ENCODE measurements at places on chromosomes 4 and X.

GRCh38 chr4:19164334-19164733 is 1087.4 kb upstream of the SLIT2 start:
- DNase-seq, result no peak

- DNase-seq, result no peak
These were observed 49.5 kb downstream of the REELD1 start for GRCh38 chr4:146263793-146264192.

DNA sequence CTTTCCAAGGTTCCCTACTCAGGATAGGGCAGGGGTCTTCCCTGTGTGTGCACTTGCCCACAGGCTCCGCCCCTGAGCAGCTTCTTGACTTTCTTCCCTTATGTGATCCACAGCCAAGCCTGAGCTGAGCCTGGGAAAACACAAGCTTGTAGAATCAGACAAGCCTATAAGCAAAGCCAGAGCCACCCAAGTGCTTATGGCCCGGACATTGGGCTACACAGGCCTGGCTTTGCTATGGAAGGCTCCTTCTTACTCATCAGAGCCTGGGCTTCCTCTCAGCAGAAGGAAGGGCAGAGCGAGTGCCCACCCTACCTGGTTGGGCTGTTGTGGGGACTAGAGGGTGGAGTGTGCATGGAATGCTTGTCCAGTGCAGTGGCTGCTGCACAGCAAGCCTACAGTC is 1.3 kb upstream of the TNIP2 start:
- no peak for DNase-seq

DNA sequence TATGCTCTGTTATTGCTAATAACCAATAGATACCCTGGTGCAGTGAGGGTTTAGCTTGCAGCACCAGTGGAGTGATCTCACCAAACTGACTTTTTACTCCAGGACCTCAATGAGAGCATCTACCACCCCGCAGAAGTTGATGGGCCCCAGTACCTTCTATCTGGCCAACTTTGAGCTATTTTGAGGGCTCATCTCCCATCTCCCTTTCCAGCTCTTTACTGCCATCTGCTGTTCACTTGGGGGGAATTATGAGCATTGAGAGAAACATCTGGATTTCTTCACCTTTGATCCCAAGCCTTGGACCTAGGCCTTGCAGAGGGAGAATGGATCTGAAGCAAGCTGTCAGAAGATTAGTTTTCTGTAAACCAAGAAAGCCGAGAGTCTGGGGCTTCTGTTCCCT is 143.6 kb downstream of the TMEM164 start:
- DNase-seq, result peak; percentile 43

- peak; percentile 14 for DNase-seq
These were observed 737 bp downstream of the FGF2 start for GRCh38 chr4:122827258-122827878.

- no peak for DNase-seq
These were observed 107.2 kb downstream of the CENPC start for GRCh38 chr4:67437974-67438713.

DNA sequence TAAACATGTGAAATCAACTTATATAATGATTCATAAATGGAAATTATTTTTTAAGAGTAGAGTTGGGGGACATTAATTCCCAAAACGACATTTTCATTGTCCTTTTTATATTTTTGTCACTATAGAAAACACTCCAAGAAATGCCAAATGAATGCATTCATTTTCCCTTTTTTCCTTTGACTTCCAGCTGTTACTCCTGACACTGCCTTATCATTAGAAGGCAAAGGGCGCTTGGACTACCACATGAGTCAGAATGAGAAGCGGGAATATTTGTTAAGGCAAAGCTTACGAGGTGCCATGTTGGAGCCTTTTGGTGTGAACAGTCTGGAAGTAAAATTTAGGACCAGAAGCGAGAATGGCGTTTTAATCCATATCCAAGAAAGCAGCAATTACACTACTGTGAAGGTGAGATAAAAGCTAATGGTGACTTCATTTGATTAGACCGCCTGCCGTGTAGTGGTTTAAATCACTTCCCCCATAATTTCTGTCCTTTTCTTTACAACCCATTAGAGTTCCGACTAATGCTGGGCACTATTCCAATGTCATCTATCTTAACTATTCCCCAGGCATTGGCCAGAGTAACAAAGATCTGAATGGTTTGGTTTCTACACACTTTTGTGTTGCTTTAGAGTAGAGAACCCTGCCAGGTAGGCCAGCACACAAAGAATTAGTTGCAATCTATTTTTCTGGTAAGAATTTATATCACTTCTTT is 166.7 kb downstream of the FAT4 start:
- DNase-seq, result no peak

DNA sequence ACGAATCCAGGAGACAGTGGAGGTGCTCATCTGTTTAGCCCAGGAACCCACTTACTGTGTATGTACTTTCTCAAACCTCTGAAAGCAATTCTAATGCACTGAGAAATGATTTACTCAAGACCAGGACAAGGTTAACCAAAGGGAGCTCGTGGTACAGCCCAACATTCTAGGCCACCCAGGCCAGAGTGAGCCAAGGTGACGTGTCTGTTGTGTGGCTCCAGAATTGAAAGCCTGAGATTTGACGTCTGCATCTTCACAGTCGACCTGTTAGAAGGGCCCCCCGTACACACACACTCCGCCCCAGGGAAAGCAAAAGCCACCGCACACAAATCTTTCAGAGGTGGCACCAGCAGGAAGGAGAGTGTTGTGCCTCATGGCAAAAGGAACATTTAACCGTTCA is 2.3 kb downstream of the MAP3K15 start:
- DNase-seq, result no peak

- DNase-seq, result no peak
These were observed 70.5 kb upstream of the COX18 start for GRCh38 chr4:73139991-73140390.

- DNase-seq, result no peak
These were observed 323.4 kb downstream of the PCDH7 start for GRCh38 chr4:31043382-31044062.

GRCh38 chr4:142683503-142683902 is 162.6 kb downstream of the INPP4B start:
- no peak for DNase-seq

- no peak for DNase-seq
These were observed 215.1 kb upstream of the SFRP2 start for GRCh38 chr4:154004016-154004415.

DNA sequence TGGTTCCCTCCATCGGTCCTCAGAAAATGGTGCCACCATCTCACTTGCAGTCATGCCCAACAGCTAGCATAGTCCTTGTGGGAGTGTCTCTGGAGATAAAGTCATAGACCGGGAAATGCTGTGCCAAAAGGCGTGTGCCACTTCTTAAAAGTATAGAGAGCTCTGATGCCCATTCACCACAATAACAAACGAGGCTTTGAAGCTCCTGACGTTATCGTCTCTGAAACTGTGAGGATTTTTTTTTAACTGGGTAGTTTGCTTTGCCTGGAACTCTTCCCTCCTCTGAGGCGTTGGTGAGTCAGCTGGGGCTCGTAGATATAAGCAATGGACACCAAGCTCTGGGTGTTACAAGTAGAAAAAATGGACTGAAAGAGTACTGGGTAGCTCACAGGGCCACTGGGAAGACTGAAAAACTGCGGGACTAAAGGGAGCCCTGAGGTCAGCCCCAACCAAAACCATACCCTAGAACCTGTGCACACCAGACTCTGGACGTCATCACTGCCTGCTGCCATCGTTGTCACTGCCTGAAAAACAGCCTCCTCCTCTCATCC is 89.4 kb upstream of the TRIM2 start:
- peak; percentile 69 for DNase-seq

DNA sequence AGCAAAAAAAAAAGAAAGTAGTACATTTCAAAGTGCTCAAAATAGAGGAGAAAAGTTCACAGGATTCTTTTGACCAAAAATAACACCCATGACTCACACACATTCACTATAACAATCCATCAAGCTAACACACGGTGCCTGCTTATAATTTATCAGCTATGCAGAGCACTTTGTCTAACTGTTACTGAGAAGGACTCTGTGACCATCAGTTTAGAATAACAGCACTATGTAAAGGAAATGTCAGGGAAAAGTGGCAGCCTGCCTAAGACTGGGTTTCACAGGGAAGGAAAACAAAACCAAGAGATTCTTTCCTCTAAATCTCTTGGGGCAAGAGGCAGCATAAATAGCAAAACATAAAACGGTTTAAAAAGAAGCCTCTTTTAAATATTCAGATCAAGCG is 54.8 kb downstream of the CCDC149 start:
- DNase-seq, result no peak

DNA sequence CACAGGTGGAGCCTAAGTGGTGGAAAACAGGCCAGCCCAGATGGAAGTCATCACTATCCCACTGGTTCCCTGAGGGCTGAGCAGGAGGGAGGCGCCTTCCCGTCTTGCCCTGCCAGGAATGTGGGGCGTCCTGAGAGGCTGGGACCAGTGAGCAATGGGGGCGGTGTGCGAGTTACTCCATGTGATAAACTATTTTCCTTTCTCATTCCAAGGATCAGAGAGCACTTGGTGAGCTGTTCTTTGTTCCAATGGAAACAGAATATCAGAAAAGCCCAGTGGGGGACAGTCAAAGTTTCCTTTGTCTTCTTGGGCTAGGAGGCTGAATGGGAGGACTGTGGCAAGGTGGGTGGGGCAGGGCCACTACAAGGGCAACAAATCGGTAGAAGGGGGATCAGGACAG is 86.2 kb downstream of the NHSL2 start:
- no peak for DNase-seq

GRCh38 chr4:43351970-43352806 is 459.7 kb downstream of the GRXCR1 start:
- no peak for DNase-seq

GRCh38 chr4:176910646-176911045 is 117.9 kb upstream of the VEGFC start:
- no peak for DNase-seq

DNA sequence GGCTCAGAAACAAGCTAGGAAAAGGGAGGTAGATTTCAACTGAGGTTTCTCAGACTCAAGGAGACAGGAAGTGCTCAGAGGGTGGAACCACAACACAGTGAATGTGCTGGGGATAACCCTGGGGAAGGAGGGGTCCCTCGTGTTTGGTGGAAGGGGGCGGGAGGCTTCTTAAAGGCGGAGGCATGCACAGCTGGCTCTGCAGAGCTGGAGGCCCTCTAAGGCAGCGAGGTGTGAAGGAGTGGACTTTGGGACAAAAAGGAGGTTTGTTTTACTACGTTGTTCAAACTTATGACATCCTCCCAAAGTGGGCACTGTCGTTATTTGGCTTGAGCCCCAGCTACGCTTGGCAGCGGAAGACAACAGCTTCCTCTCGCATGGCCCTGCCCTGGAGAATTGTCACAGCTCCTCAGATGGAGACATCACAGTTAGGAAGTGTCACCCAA is 21.7 kb upstream of the MTM1 start:
- peak; percentile 60 for DNase-seq

DNA sequence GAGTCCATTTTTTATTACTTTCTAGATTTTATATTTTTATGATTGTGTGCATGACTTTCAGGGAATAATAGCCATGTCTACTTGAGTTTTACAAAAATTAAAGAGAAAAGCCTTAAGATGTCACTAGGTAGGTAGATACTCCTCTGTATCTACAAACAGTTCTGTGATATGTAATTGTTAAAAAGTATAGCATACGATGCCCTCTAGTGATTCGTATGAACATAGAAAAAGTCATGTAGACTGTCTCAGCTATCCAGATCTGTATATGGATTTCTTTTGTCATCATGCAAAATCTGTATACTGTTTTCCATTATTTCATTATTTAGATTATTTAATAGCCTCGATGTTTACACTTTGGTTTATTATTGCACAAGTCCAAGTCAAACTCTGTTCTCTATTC is 856.6 kb downstream of the CENPC start:
- DNase-seq, result no peak

- no peak for DNase-seq
These were observed 504.6 kb downstream of the IQCM start for GRCh38 chr4:149311076-149311475.

- DNase-seq, result no peak
These were observed 35.5 kb downstream of the TBC1D9 start for GRCh38 chr4:140720387-140721304.

- no peak for DNase-seq
These were observed 25.1 kb upstream of the FAM156A start for GRCh38 chrX:52983321-52984000.

DNA sequence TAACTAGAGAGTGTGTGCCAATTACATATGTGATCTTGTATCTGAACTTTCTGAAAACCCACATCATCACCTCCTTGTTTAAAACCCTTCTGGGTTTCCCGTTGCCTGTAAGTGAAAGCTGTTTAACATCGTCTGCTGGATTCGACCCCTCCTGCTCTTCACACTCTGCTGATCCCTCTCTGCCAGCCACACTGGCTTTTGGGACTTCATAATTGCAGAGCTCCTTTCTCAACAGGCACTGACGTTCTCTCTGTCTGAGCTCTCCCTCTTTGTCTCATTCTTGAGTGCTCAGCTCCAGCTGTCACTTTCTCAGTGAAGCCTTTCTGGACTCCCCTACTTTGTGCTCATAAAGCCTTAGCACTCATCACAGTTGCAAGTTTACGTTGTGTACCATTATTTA is 153.9 kb downstream of the CEP135 start:
- DNase-seq, result no peak

- no peak for DNase-seq
These were observed 87.8 kb upstream of the NPNT start for GRCh38 chr4:105807496-105807895.

DNA sequence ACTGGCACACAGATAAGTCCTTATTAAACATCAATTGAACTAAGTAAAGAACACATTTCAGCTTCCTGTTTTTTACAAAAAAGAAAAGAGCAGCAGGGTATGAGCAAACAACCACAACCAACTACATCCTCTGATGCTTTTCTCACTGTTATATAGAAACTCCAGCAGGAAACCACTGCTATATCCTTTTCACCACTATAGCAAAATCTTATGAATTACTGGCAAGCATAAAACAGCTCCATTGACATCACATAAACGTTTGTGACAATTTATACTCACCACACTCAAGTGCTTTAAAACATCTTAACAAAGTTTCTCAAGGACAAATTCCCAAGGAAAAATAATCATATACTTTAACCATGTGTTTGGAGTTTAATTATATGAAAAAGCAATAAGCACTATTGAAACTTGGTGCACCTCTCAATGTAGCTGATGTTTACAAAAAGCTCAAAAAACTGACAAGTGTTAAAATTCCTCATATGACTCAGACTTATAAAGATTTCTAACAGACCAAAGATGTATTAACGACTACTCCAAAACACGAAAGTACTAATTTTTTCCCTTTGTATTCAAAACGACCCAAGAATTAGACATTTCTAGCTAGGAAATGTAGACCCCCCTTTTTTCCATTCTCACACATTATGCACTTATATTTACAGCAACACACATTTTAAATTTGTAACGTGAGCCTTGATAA is 12.9 kb downstream of the GPRIN3 start:
- no peak for DNase-seq

DNA sequence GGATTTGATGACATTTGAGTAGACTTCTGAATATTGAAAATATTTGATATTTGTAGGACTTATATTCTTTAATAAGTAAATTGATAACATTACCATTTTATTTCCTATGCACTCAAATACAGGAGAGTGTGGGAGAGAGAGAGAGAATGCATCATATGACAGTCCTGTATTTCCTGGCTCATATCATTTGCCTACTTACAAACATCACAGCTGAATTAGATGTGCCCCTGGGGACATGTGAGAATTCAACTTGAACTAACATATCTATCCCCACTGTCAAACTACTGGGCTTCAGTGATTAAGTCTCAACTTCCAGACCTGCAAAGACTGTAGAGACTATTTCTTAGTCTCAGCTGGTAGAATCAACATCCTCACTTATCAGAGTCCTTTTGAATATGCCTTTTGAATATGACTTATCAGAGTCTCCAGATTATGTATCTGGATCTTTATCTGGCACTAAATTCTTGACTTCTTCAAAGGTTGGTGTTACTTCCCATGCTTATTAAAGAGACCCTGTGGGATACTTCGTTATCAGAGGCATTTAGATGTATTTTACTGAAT is 75.5 kb downstream of the PABPC4L start:
- no peak for DNase-seq

Measured in CD4-positive, alpha-beta T cell treated with Interleukin-6 for 4 hours (primary cell).